Activated CD4-positive, CD25-positive, alpha-beta regulatory T cell treated with anti-CD3 and anti-CD28 coated beads, Interleukin-2, amount 50 U/mL, for 72 hours (primary cell): ENCODE measurements at places on chromosomes 2 and 18.

DNA sequence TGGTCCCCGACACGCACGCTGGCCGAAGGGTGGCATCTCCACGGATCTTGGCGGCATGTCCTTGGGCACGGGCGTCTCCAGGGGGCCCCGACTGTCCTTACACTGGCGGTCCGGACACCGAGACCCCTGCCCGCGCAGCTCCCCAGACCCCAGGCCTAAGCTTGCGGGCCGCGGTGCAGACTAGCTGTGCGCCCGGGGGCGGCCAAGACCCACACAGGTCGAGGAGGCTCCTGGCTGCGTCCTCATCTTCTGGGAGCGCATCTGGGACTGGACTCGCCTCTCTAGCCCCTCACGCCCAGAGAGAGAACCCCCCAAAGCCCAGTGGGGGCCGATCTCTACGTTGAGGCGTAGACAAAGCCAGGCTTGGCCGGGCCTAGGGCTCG lies 475 bp upstream of the TWIST2 start:
- no peak for DNase-seq

GRCh38 chr18:2402084-2402483 lies 169.2 kb downstream of the METTL4 start:
- DNase-seq, result no peak

GRCh38 chr2:191846515-191847476 lies at the start of gene CAVIN2:
TSS of gene CAVIN2 (minus strand) at chr2:191847088. CDS start at chr2:191846925, 163 bp downstream.
- no peak for DNase-seq

DNA sequence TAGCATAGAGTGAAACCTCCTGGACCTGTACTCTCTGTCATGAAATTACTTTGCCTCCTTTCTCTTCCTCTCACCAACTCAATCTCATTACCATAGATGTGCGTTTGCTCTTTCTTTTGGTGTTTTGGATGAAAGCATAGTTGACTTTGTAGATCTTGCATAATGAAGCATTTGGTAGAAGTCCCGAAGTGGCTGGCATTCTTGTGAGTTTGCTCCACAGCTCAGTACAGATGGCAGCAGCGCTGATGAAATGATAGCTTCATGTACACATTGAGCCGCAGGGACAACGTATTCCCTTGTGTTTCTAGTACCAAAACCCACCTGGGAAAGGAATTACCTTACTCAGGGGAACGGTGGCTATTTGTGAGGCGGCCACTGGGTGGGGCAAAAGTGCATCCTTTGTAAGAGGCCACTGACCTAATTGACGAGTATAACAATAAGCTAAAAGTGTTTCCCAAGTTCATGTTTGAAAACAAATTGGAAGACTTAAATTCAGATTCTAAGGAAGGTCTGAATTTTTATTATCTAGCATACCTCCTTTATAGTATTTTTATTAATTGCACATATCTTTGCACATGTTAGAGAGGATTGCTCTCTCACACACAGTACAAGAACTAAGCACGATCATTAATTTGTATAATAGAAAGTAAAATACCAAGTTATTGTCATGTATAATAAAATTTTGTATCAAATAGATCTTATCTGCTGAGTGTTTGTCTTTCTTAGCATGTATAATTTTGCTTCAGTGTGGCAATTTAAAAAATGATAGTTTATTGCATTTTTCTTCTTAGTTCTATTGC lies 25.4 kb upstream of the CDH7 start:
- DNase-seq, result no peak

- no peak for DNase-seq
Observed at GRCh38 chr18:14120926-14121325, 11.3 kb downstream of the ZNF519 start.

GRCh38 chr2:216064014-216064630 lies 17.5 kb downstream of the PECR start:
- no peak for DNase-seq

- no peak for DNase-seq
Observed at GRCh38 chr2:75751824-75752468, 41.2 kb upstream of the GCFC2 start.

DNA sequence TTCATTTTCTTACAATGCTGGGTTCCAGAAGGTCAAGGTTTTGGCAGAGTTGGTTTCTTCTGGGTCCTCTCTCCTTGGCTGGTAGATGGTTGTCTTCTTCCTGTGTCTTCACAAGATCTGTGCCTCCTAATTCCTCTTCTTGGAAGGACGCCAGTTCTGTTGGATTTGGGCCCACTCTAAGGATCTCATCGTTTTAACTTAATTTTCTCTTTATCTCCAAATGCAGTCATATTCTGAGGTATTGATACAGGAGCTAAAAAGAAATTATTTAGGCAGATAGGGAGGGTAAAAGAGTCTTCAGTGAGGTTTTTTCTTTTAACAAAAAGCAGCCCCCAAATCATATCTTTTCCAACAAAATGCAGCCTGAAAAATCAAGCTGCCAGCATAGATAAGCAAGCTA lies 998.4 kb downstream of the SOCS6 start:
- no peak for DNase-seq

- DNase-seq, result no peak
Observed at GRCh38 chr2:232634206-232635150, 1.1 kb downstream of the EFHD1 start.

DNA sequence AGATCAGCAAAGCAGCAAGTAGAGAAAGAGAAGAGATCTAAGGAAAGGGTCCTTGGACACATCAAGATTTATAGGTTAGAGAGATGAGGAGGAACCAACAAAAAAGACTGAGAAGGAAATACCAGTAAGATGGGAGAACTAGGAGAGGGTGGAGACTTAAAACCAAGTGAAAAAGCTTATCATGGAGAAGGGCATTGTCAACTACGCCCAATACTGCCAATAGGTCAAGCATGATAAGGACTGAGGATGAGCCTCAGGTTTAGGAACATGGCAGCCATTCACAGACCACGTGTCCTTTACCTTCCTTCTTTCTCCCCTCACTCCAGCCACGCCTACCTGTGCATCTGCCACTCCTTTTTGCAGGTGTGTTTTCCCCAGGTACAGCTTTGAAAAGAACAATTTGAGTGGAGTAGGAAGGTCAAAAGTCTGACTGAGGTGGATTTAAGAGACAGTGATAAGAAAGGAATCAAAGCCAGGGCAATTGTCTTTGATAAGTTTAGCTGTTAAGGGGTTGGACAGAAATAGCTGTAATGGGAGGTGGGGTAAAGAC lies 238.7 kb downstream of the STK39 start:
- DNase-seq, result no peak

DNA sequence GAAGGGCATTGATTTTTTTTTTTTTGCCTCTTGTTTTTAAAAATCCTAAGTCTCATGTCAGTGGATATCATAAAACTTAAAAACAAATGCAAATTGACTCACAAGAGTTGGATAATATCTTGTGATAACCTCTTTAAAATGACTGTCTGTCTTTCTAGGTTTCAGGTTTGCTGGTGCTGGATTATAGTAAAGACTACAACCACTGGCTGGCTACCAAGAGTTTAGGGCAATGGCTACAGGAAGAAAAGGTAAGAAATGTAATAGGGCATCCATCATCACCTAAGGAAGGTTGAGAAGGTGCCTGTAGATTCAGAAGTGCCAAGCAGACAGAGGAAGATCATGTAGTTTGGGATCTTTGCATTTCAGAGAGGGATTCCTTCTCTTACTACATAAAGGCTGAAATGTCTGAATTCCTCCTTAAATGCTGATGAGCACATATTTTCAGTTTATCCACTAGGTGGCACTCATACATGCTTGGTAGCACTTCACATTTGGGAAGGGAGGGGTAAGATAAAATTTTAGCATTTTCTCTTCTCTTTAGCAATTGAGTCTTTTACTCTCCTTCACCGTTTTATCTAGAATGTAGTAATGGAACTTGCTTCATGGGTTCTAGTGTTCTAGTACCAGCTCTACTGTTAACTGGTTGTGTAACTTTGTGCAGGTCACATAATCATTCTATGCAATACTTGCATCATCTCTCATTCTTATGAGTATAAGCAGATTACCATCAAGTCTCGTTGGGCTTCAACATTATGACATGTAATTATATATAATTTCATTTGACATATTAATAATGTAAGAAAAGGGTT lies 21.1 kb downstream of the CPS1 start:
- DNase-seq, result no peak

GRCh38 chr2:172586245-172586891 lies 30.5 kb downstream of the PDK1 start:
- no peak for DNase-seq

DNA sequence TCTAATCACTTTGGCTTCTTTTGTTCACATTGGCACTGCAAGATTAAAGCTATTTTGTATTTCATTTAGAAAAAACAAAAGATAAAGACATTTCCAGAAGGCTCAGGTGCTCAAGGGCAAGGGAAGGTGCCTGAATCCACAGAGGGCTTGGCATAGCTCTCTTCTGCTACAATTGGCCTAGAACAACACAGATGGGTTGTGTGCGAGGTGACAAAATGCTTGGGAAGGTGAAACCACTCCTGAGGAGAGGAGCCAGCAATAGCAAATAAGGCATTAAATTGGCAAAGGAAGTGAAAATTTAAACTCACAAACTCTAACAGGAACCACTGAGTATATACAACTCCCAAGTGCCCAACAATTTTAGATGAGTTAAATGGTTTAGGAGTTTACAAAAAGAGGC lies 1290.4 kb upstream of the CHAC2 start:
- DNase-seq, result no peak
